Stimulated activated naive CD4-positive, alpha-beta T cell treated with Interleukin-2 at 50 U/mL for 16 hours (primary cell): ENCODE measurements at places on chromosomes 1 and 21.

DNA sequence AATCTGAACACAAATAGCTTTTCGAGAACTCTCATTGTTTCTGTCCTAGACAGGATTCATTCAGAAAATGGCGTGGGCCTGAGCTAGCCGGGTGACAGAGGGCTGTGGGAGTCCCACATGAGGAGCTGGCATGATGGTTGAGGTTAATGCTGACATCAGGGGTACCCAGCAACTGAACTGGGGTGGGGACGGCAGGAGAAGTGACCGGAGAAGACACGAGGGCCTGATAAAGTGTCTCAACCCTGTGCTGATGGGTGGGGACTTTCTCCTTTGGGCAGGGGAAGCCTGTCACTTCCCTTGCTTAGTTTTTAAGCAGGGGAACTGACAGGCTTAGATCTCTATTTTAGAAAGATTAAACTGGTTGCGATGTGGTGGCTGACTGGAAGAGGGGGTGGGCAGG is 14.6 kb downstream of the CHIT1 start:
- no peak for DNase-seq

GRCh38 chr21:35039595-35040289 is 9.4 kb downstream of the RUNX1 start:
- DNase-seq: no peak

GRCh38 chr1:112805155-112805853 is 90.2 kb upstream of the PPM1J start:
- DNase-seq: no peak

- no peak for DNase-seq
These were observed 2.0 kb upstream of the SMYD3 start for GRCh38 chr1:246508897-246509688.

DNA sequence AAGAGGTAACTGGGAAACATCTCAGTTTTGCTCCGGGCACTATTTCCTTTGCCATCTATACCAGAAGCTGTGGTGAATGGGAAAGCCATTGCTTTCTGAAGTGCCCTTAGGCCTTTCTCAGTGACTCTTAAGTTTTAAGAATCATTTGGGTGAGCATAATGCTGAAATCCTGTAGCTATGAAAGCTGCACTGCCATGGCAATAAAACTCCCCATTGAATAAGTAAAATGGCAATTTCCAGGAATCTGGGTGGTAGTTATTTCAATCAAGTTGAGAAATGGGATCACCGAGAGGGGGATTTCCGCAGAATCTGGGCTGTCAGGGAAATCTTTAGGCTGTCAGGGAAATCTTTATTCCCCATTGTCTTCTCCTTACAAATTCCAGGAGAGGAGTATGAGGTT is 26.8 kb upstream of the MACF1 start:
- DNase-seq: no peak

DNA sequence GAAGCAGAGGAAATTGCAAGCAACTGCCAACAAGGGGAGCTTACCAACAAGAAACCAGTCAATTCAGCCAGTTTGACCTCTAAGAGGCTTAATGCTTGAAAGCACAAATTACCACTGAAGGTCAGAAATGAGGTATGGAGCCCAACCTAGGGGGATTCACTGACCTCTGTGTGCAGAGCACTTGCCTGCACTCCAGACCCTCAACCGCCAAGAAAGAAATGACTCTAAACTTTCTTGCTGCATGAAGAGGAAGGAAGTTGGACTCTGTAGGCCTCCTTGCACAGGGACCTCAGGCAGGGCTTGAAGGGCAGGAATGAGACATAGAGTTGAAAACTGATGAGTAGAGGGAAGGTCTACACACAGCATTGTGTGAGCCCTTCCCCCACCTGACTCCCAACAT is 10.0 kb downstream of the ARMH1 start:
- DNase-seq: no peak

- no peak for DNase-seq
These were observed 350.2 kb downstream of the PLPP3 start for GRCh38 chr1:56229186-56229585.

- no peak for DNase-seq
These were observed 46.7 kb downstream of the CAPZB start for GRCh38 chr1:19438516-19439195.

GRCh38 chr1:117735045-117735992 is 129.5 kb downstream of the TENT5C start:
- peak; percentile 25 for DNase-seq

DNA sequence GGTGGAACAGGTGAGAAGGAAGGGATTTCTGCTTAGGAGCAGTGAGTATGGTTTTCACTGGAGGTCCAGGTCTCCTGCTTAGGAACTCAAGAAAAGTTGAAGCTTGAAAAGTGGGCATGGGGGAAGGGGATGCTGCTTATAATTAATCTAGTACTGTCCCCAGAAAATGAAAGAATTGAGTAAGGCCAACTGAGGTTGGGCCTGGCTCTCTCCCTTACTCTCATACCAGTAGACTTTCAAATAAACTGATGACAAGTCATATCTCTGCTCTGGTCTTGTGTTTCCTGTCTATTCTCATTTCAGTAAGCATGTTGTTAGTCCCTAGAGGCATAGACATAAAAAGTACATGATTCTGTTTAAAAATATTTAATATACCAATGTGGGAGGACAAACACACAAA is 26.4 kb downstream of the CD48 start:
- no peak for DNase-seq

DNA sequence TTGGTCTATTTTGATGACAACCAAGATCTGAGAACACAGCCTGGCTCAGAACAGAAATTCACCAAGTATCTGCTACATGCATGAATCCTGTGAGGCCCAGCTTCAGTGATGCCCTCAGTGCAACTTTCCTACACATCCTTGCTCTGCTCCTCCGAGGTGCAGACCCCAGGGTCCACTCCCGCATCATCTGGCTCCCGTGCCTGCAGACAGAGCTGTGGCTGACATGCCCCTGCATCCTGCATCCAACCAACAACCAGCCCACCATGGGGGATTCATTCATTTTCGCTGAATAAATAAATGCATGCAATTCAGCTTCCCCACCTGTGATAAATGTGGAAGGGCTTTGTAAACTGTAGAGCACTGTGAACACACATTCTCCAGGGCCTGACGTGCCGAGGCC is 112.3 kb downstream of the GLIS1 start:
- no peak for DNase-seq
